ENCODE measurements at places on chromosomes 13 and 19. TPM values are rescaled to one million over a fixed set of nuclear protein-coding genes. Genes with fewer than 3 reads are reported as not detected.

Gene NOTCH3
- 0.99 TPM for total RNA-seq

Gene OR10H5
- total RNA-seq = not detected

Gene GSX1
- total RNA-seq = not detected

Gene SPC24
- total RNA-seq = 37.4 TPM

Gene HS6ST3
- 0.90 TPM for total RNA-seq

Gene ADAMTSL5
- total RNA-seq = 0.18 TPM

Gene CADM4
- total RNA-seq = 5.8 TPM

Gene NXNL1
- total RNA-seq = not detected

Gene KLK14
- not detected for total RNA-seq
